ENCODE measurements at places on chromosomes 2 and 18.

GRCh38 chr2:27203741-27204140 is 8.1 kb upstream of the ATRAID start:
- no peak for DNase-seq

DNA sequence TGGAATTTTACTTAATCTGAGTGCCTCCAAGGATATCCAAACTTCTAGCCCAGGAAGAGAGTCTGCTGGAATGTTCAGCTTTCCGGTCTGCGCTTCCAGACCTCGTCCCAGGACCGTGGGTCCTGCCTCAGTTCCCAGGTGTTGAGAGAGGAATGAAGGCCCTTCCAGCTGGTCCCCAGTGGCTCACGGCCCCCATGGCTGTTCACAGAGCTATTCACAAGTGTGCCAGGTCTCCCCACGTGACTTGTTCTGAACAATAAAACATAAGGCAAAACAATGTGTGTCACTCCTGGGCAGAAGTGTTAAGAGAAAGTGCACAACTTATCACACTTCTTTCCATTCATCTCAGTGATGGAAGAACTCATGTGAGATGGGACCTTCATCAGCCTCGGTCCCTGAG is 20.1 kb upstream of the TEX51 start:
- DNase-seq = no peak

GRCh38 chr2:191050640-191050987 is 36.6 kb upstream of the STAT1 start:
- no peak for DNase-seq

DNA sequence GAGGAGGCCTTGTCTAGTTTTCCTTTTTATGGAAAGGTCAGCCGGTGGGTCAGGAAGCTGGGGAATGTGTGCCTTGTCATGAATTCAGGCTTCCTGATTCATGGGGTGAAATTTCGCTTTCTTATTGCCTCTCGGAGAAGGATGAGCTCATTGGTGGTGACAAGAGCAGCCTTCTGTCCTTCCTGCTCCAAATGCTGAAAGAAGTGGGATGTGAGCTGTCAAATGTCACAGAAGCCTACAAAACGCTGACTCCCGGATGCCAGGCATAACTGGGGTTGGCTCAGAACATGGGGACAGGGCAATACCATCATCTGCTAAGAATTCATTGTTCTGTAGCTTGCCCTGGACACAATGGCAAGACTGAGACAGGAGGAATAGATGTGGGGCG is 55.8 kb upstream of the FAM136A start:
- no peak for DNase-seq

GRCh38 chr2:158928965-158929364 is 39.5 kb upstream of the TANC1 start:
- no peak for DNase-seq

GRCh38 chr2:176157499-176158185 is 535 bp downstream of the HOXD3 start:
- DNase-seq = no peak

DNA sequence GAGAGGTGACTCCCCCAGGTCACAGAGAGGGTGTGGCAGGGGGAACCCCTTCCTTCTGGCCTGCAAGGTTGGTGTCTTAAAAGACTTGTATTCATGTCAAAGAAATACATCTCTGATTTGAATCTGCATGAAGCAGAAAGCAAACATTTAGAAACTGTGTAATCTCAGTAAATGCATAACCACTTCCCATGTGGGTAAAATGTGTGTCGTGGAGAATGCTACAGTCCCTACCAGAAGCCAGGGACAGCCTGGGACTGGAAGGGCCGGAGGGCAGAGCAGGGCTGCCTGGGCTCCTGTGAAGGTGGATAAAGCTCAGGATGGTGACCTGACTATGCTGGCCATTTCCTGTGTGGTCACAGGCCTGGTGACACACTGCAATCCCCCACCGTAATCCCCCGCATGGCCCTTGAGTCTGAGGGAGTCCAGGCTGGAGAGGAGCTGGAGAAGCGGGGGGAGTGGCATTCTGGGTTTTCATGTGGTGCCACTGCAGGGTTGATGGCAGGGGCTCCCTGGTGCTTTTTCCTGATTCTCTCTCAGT is 102.2 kb downstream of the LRRC30 start:
- no peak for DNase-seq

GRCh38 chr18:5726011-5726410 is 169.3 kb downstream of the TMEM200C start:
- no peak for DNase-seq

DNA sequence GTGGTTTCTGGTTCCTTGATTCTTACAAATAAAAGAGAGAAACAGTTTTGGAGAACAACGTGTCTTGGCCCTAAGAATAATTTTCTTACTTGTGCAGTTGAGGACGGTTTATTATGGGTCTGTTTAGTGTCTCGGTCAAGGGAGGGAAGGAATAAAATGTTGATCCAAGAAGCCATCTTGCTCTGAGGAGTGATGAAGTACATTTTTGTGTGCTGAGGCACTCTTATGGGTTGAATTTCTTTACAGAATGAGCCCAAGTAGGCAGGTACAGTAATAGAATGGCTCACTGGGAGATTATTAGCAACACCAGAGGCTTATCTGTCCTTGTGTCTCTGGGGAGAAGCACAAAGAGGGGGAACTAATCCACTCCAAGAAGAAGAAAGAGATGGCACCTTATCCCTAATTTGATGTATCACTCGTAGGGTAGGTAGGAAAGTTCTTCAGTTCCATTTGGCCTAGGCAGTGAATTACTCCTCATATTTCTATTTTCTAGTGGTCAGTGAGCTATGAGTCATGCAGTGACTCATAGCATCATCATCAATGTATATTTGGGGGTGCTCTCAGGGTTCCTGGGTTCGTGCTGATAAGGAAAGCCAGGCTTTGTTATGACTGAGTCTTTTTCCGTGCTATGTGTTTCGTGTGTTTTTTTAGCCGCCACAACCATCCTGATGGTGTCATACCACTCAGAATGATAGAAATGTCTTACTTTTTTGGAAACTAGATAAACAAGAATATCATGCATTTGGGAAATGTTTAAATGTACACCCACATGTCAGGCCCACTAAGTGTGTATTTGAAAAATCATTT is 250.1 kb upstream of the CTAGE1 start:
- DNase-seq = peak; percentile 25

GRCh38 chr2:176089843-176090395 is 2.6 kb upstream of the HOXD13 start:
- no peak for DNase-seq

DNA sequence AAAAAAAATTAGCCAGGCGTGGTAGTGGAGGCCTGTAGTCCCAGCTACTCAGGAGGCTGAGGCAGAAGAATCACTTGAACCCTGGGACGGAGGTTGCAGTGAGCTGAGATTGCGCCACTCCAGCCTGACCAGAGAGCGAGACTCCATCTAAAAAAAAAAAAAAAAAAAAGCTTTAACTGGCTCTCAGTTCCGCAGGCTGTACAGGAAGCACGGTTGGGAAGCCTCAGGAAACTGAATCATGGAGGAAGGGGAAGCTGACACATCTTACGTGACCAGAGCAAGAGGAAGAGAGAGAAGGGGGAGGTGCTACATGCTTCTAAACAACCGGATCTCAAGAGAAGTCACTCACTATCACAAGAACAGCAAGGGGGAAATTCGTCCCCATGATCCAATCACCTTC is 505.6 kb upstream of the SLC8A1 start:
- no peak for DNase-seq

DNA sequence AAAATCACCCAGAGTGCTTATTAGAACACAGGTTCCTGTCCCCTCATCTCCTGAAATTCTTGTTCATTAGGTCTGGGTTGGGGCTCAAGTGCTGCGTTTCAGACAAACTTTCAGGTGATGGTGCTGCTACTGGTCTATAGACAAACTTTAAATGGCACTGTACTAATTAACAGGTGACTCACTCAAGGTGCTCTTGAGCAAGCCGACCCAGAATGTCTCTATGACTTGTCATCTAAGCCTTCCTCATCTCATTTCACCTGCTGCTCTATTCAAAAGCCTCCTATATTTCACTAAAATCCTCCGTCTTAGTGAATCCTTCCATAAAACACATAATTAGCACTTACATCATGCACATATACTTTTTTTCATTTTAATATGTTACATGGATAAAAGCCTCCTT is 29.9 kb upstream of the STK39 start:
- DNase-seq = no peak

GRCh38 chr2:44686561-44686960 is 254.9 kb upstream of the SIX3 start:
- DNase-seq = no peak

- no peak for DNase-seq
Observed at GRCh38 chr2:239402666-239403065, 1.8 kb upstream of the HDAC4 start.

DNA sequence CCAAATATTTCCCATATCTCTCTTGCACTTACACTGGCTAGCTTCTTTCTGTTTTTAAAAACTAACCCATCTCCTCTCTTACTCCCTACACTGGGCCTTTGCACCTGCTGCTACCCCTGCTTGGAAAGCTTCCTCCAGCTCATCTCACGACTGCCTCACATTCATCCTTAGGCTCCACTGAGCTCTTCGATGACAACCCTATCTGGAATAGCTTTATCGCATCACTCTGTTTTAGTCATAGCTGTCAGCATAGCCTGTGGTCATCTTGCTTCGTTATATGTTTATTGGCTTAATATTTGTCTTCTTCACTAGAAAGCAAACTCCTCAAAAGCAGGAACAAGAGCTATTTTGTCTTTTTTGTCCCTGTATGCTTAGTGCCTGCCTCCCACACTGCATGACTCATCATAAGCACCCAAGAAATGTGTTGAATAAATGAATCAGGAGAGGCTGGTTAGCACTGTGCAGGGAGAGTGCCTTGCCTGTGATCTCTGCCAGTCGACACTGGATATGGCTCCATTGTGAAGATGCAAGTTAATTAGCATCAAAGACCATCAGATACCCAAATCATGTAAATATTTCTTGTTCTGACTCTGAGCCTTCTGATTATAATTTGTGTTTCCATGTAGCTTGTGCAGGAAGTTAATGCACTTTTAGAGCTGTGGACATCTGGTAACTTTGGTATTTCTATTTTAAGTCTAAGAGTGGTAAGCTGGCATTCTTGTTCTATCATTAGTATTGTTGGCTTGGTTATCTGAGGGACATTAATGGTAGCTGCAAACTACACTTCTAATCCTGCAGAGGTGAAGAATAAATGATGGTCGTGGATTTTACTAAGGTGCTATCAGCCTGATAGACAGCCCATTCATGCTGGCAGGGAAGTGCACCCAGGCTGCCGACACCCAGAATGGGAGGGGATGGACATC is 10.3 kb upstream of the DYTN start:
- no peak for DNase-seq

DNA sequence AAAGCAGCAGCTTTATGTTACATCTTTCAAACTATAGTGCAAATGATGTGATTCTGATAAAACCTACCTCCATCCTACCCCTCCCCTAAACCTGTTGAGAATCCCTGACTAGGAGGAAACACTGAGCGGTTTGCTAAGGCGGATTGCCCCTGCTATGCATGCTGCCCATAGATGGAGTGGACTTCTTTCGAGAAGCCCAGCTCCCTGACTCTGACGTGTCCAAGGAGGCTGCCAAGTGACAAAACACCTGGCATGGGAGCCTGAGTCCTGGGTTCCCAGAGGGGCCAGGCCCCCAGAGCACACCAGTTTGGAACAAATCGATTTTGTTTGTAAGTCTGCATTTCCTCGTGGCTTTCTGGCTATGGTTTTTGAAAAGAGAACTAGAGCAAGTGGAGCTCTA is 1.4 kb upstream of the UXS1 start:
- no peak for DNase-seq

GRCh38 chr2:96933305-96934181 is 52.8 kb downstream of the FAM178B start:
- DNase-seq = no peak

DNA sequence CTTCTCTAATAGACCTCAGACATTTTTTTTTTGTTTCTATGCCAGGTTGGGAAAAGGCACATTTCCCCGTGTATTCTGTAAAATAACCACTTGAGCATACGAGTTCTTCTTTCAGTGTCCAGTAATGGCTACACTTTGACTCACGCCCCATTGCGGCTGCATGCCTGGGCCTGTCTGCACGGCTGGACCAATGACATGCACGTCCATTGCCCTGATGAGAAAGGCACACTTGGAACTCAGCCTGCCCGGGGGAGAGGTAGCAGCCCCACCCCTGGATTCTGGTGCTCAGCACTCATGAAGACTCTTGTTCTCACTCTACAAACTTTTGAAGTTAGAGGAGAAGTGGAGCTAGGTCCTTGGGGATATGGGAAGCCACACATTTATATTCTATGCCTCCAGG is 5.8 kb downstream of the PCARE start:
- DNase-seq = no peak

DNA sequence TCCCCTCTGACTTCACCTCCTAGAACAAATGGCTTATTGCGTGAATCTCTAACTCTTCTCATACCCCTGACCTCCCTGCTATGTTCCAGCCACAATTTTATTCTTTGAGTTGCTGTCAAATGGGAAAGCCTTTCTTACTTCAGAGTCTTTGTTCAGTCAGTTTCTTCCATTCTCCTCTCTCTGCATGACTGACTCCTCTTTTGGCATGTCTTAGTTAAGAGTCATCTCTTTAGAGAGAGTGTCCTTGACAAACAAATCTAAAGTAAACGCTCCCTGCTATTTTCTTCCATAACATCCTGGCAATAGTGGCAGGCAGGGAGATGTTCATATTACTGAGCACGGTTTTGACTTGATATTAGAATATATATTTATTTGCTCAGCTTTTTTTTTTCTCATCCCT is 170.7 kb upstream of the ERBB4 start:
- DNase-seq = no peak

DNA sequence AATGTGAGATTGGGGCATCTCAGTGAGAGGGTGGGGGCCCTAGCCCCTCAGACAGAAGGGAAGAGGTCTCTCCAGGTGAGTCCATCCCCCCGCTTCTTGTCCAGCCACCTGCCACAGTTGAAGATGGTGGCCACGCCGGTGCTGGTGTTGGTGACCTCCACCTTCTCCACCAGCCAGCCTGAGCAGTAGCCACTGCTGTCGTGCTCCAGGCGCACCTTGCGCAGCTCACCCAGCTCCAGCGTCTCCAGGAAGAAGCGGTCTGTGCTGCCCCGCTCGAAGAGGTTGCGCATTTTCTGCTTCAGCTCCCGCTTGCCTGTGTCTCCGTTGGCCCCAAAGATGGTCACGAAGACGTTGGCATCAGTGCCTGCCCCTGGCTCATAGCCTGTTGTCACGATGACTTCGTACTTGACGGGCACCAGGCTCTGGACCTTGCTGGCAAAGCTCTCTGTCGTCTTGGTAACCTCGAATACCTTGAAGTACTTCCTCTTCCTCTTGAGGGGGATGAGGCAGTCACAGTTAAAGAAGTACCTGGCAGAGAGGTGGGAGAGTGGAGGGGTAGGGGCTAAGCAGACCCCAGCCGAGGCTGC is 179.5 kb downstream of the LOXHD1 start:
- DNase-seq = no peak

Data from activated CD4-positive, alpha-beta T cell treated with anti-CD3 and anti-CD28 coated beads, Interleukin-2, Interleukin-4, amounts not matched to agents 100 ng/mL and 50 ng/mL, durations not matched to agents 16 hours and 8 hours (primary cell).